Stomach (tissue), 19 donors: ENCODE measurements at places on chromosomes 16 and 17.

DNA sequence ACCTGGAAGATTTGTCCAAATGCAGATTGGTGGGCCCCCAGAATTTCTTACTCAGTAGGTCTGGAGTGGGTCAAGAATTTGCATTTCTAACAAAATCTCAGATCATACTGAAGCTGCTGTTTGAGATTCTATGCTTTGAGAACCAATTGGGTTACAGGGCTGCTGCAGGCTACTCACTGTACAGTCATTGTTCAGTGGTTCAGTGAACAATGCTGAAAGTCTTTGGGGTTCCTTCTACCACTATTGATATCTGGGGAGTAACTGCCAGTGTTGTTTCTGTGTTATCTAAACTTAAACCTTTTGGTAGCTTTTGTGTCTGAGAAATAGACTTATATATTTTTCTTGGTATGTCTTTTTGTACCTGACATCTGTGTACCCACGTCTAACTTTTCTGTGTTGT, 187.5 kb downstream of the TANC2 start:
- DNase-seq = no peak

DNA sequence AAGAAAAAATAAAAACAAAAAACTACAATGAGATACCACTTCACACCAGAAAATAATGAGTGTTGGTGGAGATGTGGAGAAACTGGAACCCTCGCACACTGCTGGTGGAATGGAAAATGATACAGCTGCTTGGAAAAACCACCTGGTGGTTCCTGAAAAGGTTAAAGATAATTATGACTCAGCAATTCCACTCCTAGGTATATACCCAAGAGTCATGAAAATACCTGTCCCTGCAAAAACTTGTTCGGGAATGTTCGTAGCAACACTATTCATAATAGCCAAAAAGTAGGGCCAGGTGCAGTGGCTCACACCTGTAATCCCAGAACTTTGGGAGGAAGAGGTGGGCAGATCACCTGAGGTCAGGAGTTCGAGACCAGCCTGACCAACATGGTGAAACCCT, 8.1 kb upstream of the ITGAE start:
- no peak for DNase-seq

DNA sequence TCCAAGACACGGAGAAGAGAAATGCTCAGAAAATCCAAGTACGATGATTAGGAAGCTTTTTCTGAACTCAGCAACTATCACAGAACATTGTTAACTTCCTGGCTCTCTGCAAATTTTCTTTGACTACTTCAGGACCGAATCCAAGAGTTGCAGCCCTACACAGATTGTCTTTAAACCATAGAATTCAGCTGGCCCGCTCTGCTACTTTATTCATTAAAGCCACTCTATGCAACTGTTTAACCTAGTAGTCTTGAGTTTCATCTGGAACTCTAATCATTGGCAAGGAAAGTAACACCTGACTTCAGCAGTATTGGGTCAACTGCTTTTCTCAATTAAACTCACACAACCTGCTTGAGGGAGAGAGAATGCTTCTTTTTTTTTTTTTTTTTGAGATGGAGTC, 210.1 kb downstream of the SLC39A11 start:
- no peak for DNase-seq

- no peak for DNase-seq
Measured at GRCh38 chr16:84104231-84104630, 12.5 kb downstream of the MBTPS1 start.

DNA sequence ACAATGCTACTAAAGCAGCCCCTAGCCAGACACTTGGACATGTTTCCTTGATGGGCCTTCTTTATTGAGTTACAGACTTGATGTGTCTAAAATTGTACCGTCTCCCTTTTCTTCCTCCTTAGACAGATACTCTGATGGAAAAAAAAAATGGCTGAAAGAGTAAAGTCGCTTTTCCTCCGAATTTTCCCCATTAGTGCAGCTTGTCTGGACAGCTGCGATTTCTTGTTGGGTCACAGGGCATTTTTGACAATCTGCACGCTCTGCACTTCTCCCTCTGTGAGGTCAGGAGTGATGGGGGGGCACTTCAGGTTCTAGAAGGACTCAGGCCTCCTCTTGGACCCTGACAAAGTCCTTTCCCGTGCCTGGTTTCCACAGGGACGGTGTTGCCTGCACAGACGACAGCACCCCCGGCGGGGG, 968 bp upstream of the PRKAR1A start:
- no peak for DNase-seq

DNA sequence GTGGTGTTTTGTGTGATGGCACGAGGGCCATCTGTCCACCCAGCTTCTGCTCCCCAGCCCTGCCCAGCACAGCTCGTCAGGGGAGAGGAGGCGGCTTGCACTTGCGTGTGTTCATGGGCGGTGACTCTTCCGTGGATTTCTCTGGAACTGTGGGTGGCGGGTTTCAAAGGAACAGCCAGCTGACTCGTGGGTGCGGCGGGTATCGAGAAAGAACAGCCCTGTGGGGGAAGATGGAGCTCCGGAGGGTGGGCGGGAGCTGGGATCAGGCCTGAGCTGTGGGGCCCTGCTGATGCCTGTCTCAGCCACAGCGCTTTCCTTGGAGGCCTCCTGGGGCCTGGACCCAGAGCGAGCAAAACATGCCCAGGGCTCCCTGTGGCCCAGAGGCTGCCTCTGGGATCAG, 13.2 kb downstream of the NAGPA start:
- DNase-seq = no peak

DNA sequence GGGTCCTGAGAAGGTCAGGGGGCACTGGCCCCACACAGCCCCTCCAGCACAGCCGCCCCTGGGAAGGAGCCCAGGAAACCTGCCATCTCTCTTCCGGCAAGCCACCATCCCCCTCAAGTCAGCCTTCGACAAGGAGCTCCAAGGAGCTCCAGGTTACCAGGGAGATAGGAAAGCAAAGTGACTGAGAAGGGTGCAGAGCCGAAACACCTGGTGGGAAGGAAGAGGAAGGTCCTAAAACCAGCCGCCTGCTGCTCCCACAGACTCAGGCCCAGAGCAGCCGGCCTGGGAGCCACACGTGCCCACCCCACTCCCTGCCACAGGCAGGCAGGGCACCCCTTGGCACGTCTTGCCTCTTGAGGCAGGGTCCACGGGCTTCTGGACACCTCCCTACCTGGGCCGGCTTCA, 80.7 kb downstream of the TIMM22 start:
- peak; percentile 70 for DNase-seq

DNA sequence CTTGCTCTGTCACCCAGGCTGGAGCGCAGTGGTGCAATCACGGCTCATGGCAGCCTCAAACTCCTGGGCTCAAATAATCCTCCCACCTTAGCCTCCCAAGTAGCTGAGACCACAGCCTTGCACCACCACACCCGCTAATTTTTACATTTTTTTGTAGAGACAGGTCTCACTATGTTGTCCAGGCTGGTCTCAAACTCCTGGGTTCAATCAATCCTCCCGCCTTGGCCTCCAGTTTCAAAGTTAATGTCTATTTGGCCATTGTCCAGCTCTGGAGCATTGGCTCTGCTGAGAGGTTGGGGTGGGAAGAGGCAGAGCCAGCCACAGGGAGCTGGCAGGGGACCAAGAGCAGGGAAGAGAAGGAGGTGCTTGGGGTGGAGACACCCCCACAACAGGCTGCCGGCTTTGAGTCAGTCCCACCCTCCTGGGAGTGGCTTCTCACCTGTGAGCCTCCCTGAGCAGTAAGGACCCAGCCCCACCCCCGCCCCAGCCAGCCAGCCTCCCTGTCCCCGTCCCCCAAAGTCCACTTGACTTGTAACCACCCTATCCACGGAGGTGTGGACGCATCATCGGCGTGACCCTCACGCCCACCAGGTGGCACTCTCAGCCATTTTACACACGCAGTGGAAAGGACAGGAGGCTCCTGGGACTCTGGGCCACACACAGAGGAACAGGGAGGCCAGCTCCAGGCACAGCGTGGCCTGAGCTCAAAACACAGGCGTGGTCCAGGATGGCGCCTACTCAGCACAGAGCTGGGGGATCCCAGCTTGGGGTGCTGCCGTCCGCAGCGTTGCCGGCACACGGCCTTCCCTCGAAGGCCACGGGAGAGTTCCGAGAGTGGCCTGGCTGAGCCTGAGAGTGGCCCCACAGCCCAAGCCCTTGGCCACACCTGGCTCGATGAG, 22.8 kb upstream of the PVALEF start:
- DNase-seq = peak; percentile 87

DNA sequence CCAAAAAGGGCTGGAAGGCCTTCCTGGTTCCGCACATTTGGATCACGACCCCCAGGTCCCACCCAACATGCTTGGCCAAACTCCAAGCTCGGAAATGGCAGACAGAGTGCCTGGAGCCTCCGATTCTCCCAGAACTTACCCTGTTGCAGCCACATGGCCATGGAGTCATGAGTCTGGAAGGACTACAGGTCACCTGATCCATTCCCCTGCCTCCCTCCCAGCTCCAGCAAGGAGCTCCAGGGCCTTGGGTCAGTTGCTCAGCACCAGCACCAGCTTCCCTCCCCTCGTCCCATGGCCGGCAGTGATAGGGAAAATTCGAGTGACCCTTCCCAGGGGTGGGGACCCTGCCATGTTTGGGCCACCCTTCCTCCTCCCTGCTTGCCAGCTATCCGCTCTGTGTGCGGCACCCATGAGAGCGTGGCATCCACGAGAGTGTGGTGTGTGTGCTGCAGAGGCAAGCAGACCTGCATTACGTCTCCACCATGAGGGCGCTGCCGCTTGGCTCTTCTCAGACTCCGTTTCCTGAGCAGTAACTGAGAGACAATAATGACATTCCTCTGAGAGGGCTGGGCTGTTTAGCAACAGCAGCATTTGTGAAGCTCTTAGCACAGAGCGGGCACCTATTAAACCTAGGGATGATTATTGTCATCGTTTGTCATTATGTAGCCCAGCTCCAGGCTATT, 21.3 kb upstream of the RPL38 start:
- no peak for DNase-seq

DNA sequence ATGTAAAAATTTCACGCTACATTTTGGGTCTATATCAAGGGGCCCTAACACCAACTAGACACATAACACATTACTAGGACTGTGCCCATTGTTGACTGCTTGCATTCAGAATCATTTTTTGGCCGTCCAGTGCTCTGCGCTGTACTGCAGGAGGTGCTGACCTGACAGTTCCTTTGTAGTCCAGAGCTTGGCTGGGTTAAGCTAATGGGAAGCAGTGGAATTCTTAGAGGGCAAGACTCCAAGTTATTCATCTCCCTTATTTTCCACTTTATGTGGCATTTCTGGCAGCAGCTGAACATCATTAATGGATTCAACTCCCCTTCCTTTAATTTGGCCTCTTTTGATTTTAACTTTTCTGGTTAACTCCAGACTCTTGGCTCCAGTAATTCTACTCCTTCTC, 351.7 kb downstream of the CDH8 start:
- DNase-seq = no peak

DNA sequence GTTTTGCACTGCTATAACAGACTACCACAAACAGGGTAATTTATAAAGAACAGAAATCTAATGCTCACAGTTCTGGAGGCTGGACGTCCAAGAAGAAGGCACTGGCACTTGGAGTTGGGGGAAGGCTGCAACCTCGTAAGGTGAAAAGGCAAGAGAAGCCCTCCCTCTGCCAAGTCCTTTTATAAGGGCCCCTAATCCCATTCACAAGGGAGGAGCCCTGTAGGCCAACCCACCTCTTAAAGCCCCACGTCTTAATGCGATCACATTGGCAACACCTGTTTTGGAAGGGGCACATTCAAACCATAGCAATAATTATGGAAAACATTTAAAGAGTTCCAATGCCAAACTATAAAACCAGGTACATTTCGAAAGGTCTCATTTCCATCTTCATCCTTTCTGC, 5.2 kb downstream of the PKD1L3 start:
- DNase-seq = no peak

DNA sequence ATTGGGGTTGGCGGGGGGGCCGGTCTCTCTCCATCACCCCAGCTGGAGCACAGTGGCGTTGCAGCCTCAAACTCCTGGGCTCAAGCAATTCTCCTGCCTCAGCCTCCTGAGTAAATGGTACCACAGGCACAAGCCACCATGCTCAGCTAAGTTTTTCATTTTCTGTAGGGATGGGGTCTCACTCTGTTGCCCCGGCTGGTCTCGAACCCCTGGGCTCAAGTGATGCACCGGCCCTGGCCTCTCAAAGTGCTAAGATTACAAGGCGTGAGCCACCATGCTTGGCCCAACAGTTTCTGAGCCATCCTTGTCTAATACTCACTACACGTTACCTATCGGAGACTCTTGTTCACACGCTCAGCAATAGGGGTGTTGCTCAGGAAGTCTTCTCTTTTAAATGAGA, 11.6 kb downstream of the WDR59 start:
- DNase-seq = no peak

DNA sequence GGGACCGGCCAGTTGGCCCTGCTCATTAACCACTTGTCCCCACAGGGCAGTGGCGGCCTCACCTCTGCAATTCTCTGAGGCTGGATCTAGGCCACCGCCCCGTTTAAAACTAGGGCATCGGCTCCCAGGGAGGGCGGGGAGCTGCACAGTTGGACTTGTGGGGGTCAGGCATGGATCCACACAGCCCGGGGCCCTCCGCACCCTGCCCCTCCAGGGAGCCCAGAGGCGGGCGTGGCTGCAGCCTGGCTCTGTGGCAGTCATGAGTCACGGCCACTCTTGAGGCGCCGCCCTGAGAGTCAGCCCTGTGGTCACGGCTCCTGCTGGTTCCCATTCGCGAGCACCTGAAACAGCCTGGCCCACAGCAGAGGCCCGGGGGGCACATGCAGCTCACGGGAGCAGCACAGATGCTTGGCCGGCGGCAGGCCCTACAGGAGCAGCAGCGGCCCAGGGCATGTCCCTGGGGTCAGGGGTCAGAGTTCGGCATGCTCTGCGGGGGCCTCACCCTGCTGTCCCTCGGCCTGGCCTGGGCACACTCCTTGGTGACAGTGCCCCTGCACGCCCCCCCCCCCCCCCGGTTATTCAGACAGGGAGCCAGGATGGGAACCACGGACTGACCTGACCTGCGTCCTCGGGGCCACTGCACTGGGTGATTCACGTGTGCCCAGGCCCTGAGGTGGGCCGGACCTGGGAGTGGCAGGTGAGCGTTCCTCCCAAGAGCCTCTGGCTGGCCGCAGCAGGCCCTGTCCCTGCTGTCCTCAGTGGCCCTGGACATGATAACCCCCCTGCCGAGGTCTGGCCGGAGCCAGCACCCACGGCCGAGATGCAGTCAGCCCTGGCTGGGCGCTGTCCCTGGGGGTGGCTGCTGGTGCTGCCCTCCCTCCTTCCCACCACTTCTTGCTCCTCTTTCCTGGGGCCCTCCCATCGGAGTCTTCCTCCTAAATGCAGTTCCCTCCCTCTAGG, 8.2 kb downstream of the CAPN15 start:
- peak; percentile 81 for DNase-seq

- peak; percentile 79 for DNase-seq
Measured at GRCh38 chr16:534135-534534, 6.6 kb downstream of the CAPN15 start.

DNA sequence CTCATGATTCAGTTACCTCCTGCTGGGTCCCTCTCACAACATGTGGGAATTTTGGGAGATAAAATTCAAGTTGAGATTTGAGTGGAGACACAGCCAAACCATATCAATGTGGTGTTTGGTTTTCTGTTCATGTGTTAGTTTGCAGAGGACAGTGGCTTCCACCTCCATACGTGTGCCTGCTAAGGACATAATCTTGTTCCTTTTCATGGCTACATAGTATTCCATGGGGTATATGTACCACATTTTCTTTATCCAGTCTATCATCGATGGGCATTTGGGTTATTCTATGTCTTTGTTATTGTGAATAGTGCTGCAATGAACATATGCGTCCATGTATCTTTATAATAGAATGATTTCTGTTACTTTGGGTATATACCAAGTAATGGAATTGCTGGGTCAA, 4.5 kb upstream of the WWOX start:
- DNase-seq = no peak
